T-helper 22 cell (primary cell): ENCODE measurements at places on chromosomes 1 and 21.

- no peak for DNase-seq
Observed at GRCh38 chr1:65092691-65093090, 55.3 kb upstream of the AK4 start.

- no peak for DNase-seq
Observed at GRCh38 chr1:115768549-115768948, at the start of gene CASQ2. Gene CASQ2, minus strand, starts transcription at chr1:115768714. Its CDS starts 173 bp downstream, at chr1:115768541.

- no peak for DNase-seq
Observed at GRCh38 chr1:1357871-1358432, 403 bp downstream of the MXRA8 start.

DNA sequence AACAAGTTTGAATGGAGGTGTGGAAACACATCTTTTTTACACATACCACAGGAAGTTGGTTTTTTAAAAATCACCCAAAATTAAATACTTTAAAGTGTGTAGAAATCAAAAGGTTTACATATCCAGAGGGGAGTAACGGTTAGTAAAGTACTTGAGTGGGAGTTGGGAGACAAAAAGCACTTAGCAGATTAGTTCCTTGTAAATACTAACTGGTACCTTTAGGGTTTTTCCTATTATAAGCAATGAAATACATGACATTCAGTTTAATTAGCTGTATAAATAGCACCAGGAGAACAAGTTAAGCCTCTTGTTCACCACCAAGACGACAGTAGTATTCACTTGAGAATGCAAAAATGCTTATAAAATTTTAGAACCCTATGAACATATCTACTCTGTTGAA lies 23.7 kb upstream of the RAVER2 start:
- DNase-seq, result no peak

GRCh38 chr1:24688621-24689195 lies 45.6 kb downstream of the SRRM1 start:
- no peak for DNase-seq

GRCh38 chr1:17419626-17420328 lies 19.7 kb downstream of the RCC2 start:
- DNase-seq, result peak; percentile 29

- no peak for DNase-seq
Observed at GRCh38 chr1:67684526-67685066, 405 bp upstream of the GADD45A start.

DNA sequence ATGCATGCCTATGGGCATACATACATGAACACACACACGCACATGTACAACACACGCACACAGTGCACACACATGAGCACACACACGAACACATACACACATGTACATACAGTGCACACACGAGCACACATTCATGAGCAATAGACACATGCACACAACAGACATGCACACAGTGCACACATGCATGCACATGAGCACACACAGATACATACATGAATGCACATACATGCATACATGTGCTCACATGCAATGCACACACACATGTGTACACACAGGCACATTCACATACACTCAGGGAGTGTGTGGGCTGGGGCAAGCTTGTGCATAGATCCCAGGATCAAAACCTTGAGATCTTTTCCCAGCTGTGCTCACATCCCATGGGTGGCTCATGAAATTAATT lies 18.9 kb downstream of the CRYAA start:
- no peak for DNase-seq

- DNase-seq, result no peak
Observed at GRCh38 chr1:40802742-40803113, 19.1 kb downstream of the KCNQ4 start.

DNA sequence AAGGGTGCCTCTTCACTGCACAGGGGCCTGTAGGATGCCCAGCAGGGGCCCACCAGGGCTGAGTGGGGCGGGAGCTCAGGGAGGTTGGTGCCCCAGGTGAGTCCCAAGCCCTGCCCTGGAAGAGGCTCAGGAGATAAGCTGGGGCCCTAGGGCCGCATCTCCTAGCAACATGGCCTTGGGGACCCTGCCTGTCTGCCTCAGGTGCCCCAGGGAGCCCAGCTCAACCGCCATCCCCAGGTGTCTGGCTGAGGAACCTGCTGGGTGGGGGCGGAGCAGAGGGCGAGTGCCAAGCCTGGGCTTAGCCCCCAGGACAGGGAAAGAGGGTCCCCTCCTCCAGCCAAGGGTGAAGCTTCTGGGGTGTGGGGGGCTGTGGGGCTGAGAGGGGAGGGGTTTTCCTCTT lies 54.8 kb downstream of the FOXO6 start:
- no peak for DNase-seq

DNA sequence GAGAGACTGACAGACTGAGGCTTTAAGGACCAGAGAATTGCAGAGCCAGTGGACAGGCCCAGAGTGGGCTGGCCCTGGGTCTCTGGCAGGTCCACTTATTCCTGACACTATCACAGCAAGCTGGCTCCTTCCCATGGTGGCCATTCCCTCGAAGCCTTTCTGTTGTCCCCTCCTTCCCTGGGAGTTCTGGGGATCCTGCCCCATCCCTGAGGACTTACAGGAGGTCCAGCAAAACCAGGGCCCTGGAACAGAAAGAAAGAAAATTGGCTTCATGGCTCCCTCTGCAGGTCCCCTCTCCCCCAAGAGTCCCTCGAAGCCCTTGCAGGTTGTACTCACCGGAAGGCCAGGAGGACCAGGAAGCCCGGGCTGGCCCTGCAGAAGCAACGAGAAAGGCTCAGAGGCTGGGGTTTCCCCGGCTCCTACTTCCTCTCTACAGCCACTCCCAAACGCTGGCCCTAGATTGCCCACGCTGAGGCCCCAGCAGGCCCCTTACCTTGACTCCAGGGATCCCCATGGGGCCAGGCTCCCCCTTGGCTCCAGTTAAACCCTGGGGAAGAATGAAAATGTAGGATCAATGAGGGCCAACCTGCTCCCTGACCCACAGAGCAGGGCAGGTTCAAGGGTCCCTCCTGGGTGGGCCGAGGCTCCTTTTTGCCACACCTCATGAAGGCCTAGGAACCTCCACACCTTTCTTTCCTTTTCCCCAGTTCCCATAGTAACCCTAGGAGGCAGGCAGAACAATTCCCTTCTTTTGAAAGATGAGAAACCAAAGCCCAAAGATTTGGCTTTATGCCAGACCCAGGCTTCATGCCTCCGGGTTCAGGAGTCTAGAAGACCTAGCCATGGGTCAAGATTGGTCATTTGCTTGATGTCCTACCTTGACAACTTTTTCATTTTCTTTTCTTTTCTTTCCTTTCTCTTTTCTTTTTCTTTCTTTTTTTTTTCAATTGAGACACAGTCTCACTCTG lies 4.6 kb downstream of the COL9A2 start:
- DNase-seq, result no peak

- no peak for DNase-seq
Observed at GRCh38 chr1:220877377-220878095, 1.7 kb upstream of the HLX start.

DNA sequence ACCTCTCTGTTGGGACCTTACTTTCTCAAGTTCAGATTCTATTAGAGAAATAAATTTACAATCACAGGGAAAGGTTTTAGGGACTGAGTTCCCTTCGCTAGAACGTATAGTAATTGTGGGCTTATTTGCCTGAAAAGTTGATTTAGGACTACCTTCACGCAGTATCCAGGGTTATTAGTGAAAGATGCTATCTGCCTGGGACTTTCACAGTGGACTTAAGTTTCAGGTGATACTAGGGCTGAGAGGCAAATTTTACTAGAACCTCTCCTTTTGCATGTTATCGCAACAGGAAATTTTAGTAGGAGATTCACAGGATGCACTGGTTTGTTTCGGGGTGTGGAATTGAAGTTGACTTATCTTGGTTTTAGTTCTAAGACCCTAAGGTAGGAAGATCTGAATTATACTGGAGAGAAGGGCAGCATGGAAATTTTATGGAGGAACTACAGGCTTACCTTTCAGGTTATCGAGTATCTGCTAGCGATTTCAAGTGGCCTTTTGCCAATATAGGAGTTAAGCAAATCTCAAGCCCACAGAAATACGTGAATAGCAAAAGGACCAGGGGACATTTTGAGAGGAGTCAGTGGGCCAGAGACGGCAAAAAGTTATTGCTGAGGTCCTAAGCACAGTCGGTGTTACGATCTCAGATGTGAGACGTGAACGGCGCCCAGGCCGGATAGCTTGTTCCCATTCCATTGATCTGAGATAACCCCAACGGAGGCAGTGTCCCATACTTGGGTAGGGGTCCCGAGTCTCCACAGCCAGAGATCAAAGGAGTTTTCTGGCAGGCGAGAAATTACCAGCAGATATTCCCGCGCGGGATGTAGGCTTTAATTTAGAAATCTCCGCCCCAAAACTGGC lies 723 bp upstream of the GNAI3 start:
- DNase-seq, result no peak

DNA sequence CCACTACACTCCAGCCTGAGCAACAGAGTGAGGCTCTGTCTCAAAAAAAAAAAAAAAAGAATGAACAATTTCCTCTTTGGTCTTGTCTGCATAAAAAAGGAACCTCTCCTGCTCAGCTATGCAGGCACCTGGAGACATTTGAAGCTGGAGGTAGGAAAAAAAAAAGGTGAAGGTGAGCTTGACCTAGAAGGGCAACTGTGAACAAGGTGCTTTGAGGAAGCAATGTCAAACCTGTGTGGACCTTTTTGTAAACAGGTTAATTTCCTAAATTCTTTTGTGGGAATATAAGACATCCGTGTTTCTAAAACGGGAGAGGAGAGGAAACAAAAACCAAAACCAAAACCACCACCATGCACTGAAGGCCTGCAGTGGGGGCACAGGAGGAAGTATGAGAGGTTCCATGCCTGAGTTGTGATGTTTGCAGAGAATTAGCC lies 77.5 kb downstream of the SLC45A1 start:
- no peak for DNase-seq

DNA sequence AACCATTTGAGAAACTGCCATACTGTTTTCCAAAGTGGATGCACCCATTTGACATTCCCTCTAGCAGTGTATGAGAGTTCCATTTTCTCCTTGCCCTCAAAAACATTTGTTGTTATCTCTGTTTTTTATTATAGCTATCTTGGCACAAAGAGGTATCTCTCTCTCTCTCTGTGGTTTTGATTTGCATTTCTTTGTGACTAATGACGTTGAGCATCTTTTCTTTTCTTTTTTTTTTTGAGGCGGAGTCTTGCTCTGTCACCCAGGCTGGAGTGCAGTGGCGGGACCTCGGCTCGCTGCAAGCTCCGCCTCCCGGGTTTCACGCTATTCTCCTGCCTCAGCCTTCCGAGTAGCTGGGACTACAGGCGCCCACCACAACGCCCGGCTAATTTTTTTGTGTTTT lies 17.4 kb upstream of the ZMYM6 start:
- no peak for DNase-seq

GRCh38 chr1:116671912-116672311 lies 4.4 kb upstream of the IGSF3 start:
- no peak for DNase-seq

DNA sequence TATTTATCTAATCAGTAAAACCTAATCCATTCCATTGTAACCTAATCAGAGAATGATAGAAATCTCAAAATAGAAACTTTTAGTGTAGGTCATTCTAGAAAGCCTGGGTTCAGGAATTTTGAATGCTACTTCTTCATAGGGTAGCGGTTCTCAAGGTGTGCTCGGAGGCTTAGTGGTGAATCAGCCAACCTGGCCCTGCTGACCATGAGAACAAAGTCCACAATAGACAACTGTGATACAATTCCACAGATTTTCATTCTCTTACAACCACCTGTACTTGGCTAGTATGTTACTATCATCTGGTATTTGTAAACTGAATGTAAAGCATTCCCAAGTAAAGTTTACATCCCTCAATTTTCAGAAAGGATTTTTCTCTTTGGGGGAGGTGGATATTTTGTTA lies 7.5 kb upstream of the PUM1 start:
- DNase-seq, result no peak

GRCh38 chr1:200150006-200150405 lies 122.5 kb downstream of the NR5A2 start:
- DNase-seq, result no peak

DNA sequence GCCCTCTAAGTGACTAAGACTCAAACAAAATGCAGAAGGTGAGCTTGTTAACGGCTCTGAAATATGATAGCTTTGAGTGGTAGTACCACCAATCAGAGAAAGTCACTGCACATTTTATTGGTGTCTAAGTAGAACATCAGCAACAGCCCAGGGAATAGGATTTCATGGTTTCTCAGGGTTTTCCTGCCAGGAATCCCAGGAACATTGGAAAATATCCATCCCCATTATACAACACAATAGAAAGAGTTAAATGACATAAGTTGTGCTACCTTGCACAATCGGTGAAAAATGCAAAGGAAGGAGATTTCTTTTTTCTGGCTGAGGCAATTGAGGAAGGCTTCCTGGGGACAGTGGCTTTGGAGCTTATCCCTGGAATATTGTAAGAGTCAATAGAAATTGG lies 283.1 kb downstream of the HLX start:
- DNase-seq, result no peak

GRCh38 chr21:41927727-41928409 lies 25.9 kb downstream of the C2CD2 start:
- no peak for DNase-seq

DNA sequence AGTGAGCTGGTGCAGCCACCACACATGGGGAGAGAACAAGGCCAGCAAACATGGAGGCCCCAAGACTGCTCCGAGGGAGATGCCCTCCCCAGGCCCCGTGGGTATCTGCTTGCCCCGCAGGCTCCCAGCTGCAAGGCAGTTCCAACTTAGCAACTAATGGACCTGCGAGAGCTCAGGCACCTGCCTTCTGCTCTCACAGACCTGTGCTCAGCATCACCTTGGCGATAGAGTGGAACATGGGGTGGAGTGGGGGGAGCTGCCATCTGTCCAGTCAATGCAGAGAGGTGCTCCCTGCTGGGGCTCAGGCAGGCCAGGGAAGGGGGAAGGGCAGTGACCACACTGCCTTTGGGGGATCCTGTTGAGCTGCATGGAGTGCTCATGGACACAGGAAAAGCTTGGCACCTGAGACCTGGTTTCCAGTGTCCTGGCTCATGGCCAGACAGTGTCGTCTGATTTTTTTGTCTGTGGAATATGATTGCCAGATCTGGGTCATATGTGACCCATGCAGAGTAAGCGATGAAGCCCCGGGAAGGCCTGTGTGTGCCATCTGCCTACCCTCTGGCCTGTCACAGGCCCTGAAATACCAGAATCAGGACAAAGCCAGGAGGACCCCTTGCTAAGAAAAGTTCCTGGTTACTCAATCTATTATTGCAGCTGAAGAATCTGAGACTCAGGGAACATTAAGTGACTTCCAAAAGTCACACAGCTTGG lies 39.9 kb upstream of the TENT5C start:
- DNase-seq, result no peak
